CD4-positive, alpha-beta T cell treated with Interleukin-6 at 100 ng/mL for 8 hours (primary cell): ENCODE measurements at places on chromosomes 2 and 18.

- DNase-seq, result no peak
Observed at GRCh38 chr2:121777699-121778058, 22.2 kb downstream of the TSN start.

- no peak for DNase-seq
Observed at GRCh38 chr2:167471332-167471731, 583.1 kb downstream of the XIRP2 start.

- no peak for DNase-seq
Observed at GRCh38 chr2:153990771-153991170, 119.0 kb downstream of the GALNT13 start.

- DNase-seq, result no peak
Observed at GRCh38 chr2:237618449-237618848, 8.9 kb upstream of the LRRFIP1 start.

GRCh38 chr2:160246356-160246755, 46.3 kb upstream of the ITGB6 start:
- DNase-seq, result no peak

DNA sequence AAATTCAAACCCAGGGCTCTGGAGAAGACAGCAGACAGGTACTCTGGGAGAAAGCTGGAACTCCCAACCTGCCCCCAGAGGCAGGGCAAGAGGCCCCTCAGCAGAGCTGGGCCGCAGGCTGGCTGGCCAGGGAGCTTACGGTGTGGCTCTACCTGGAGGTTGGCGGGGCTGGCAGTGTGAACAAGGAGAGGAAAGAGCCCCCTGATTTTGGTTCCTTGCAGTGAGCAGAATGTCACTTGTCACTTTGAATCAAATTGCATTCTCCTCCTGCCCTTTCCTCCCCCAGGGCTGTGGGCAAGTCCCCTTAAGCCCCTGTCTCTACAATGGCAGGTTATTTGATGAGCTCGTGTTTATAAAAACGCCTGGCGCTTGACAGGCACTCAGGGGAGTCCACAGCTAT, 32.6 kb downstream of the MYO7B start:
- no peak for DNase-seq

DNA sequence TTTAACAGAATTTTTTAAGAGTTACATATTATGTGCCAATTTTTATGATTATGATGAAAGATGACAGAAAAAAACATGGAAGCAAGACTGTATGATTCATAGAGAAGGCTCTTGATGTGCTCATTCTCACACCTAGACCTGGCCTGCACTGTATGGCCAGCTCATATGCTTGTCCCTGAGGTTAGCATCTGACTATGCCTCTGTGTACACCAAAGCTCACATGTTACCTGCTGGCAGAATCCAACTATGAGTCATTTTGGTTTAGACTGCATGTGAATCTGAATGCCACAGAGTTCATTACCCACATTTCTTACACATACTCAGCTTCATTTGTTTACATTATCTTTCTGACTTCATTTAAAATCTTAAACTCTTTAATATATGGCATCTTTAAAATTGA, 139.0 kb downstream of the DSC3 start:
- DNase-seq, result no peak

- DNase-seq, result no peak
Observed at GRCh38 chr2:144383571-144384100, 136.3 kb downstream of the ZEB2 start.

- DNase-seq, result no peak
Observed at GRCh38 chr2:156897548-156897947, 360.0 kb upstream of the GALNT5 start.

DNA sequence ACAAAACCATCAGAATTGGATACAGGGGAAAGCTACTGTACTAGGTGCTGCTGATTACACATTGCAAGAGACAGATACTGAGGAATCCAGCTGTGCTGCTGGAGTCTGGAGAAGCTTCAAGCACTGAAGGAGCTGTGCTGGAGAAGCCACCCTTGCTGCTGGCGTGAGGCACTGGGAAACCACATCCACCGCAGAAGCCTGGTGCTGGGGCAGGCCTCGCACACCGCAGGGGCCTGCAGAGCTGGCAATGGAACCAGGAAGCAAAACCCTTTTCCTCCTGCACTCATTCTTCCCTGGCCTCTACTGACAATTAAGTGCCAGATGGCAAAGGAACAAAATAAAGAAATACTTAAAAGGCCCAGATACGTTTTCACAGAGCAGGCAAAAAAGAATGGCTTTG, 94.4 kb upstream of the MSH6 start:
- DNase-seq, result no peak

DNA sequence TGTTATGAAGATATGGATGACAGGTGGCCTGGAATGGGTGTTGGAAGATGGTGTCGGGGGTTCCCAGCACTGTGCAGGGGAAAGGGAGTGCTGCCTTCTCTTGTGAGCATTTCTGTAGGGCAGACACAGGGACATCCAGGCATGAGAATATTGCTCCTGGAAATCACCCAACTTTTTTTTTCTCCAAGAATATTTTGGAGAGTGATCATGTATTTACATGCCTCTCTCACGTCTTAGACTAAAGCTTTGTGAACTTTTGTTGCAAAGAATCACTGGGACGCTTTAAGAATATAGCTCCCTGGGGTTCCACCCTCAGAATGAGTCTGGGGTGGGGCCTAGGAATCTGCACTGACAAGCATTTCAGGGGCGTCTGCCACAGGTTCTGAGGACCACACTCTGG, 68.7 kb downstream of the VWA3B start:
- DNase-seq, result no peak

GRCh38 chr2:237694415-237695194, 67.2 kb downstream of the LRRFIP1 start:
- DNase-seq, result peak; percentile 17

GRCh38 chr18:75574187-75574586, 146.7 kb upstream of the SMIM21 start:
- DNase-seq, result no peak

DNA sequence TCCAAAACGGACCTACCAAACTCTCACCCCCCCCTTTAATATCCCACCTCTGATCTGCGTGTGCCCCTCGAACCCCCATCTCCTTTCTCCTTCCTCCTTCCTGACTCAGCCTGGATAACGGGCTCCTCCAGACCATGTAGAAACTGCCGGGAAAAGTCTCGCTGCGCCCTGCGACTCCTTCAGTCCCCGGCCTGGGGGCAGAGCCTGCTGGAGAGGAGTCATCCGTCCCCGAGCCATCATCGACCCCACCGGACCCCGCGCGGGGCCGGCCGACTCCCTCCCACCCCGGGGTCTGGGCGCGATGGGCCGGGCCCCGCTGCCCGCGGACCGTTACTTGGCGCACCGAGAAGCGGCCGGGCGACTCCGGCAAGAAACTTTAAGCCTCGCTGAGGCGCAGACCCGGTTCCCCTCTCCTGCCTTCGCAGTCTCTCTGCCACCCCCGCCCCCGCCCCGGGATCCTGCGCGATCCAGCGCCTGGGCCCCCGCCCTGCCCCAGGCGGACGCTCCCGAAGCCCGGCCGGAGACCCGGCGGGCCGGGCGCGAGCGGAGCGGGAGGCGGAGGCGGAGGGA, 3.4 kb downstream of the ZEB2 start:
- DNase-seq, result no peak

GRCh38 chr18:40346146-40346545, 1608.9 kb upstream of the PIK3C3 start:
- no peak for DNase-seq
